Foreskin keratinocyte (primary cell): ENCODE measurements at places on chromosomes 2 and 18. TPM values are rescaled to one million over a fixed set of nuclear protein-coding genes. Genes with fewer than 3 reads are reported as not detected.

FEV gene
- total RNA-seq: not detected in 2 replicates

STRADB gene
- 19.0 and 19.7 TPM in 2 replicates for total RNA-seq

ASXL3 gene
- not detected in 2 replicates for total RNA-seq

HOXD12 gene
- total RNA-seq: not detected in 2 replicates

SMPD4 gene
- total RNA-seq: 60.2 and 63.4 TPM in 2 replicates

TGFA gene
- total RNA-seq: 87.7 and 92.6 TPM in 2 replicates

RSAD2 gene
- 2.3 and 4.4 TPM in 2 replicates for total RNA-seq

SPC25 gene
- 11.4 and 15.4 TPM in 2 replicates for total RNA-seq

TUBA3E gene
- not detected in 2 replicates for total RNA-seq

MYO5B gene
- 6.8 and 8.4 TPM in 2 replicates for total RNA-seq
